ENCODE measurements at places on chromosomes 1 and 21. TPM values are rescaled to one million over a fixed set of nuclear protein-coding genes. Genes with fewer than 3 reads are reported as not detected.

The TPTE gene
- polyA plus RNA-seq: not detected

The HSD11B1 gene
- not detected for polyA plus RNA-seq

The NPPB gene
- polyA plus RNA-seq: 0.95 TPM

The MIXL1 gene
- polyA plus RNA-seq: 0.66 TPM

The HYI gene
- 14.3 TPM for polyA plus RNA-seq

The KCNA3 gene
- polyA plus RNA-seq: 0.32 TPM

The NMNAT2 gene
- polyA plus RNA-seq: 3.6 TPM

The CFAP45 gene
- polyA plus RNA-seq: 0.36 TPM

The OR2L3 gene
- polyA plus RNA-seq: not detected

The CACNA1E gene
- polyA plus RNA-seq: 0.12 TPM

The PLA2G4A gene
- 1.1 TPM for polyA plus RNA-seq

The AZIN2 gene
- polyA plus RNA-seq: 0.37 TPM

The CELA3A gene
- not detected for polyA plus RNA-seq

The SMPDL3B gene
- 39.5 TPM for polyA plus RNA-seq

The HES2 gene
- polyA plus RNA-seq: 2.1 TPM

The KRTAP10-2 gene
- not detected for polyA plus RNA-seq

The RNU1-2 gene
- not detected for polyA plus RNA-seq

The SPATA1 gene
- 2.8 TPM for polyA plus RNA-seq

The VANGL2 gene
- polyA plus RNA-seq: 17.7 TPM
